ENCODE measurements at places on chromosomes 2 and 18.

DNA sequence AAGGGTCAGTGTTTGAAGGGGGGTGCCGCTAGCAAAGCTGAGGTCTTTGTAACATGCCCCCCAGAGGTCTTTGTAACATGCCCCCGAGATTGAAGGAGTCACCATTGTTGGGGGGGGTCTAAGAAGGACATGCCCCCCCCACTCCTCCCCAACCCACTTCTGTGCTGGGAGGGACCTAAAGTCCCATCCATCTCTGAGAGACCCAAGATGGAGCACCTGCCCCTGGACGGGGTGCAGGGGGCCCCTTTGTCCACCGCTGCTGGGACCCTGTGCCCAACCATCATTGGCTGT lies 5.9 kb upstream of the ASIC4 start:
- DNase-seq: no peak

DNA sequence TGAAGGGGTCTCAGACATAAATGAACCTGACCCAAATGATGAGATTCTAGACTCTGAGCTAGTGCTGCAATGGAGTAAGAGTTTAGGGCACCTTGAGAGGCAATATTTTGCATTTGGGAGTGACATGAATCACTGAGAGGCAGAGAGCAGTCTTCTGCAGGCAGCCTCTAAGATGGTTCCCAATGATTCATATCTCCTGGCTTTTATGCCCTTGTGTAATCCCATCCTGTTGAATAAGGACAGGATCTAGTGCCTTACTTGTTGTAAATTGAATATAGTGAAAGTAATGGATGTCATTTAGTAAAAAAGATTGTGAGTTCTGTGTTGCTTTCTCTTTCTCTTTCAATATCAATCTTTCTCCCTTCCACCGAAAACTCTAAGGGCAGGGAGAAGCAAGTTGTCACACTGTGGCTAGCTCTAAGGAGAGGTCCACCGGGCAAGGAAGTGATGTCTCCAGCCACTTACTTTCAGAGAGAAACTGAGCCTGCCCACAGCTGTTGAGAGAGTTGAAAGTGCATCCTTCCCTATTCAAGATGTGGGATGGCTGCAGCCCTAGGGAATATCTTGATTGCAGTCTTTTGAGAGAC lies 144.7 kb downstream of the TRIB2 start:
- DNase-seq: no peak

DNA sequence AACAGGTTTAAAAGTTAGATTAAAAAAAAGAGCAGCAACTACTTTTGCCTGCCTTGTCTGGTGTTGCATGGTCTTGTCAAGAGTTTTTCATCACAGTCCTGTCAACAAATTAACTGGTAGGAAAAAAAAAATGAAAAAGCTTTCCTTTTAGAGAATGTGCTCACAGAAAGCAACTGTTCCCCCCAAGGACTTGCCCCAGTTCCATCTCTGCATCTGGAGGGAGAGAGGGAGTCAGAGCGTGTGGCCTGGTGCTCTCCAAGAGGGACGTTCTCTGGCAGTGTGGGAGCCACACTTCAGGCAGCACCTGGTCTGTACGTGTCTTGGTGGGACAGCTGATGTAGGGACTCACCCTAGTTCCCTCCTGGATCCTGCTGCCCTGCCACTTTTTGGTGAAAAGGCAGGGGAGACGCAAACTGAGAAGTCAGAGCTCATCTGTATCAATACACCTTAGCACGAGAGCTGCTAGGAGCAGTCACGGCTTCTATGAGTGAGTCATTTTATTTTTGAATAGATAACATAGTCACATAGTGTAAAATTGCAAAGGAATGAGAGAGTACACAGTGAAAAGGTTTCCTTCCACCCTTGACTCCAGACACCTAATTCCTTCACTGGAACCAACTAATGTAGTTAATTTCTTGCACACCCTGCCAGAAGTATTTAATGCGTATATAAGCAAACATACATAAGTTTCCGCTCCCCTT lies 172.5 kb upstream of the MGAT5 start:
- DNase-seq: no peak

GRCh38 chr2:240481720-240482119 lies 46.3 kb downstream of the GPC1 start:
- DNase-seq: no peak

All from SK-N-MC (cell line).